ENCODE measurements at places on chromosomes 1 and 21. TPM values are rescaled to one million over a fixed set of nuclear protein-coding genes. Genes with fewer than 3 reads are reported as not detected.

- no peak for DNase-seq
Measured at GRCh38 chr1:118698911-118699310, 289.2 kb downstream of the TBX15 start.

GRCh38 chr1:67556297-67556900 lies 126.2 kb upstream of the SERBP1 start:
- DNase-seq = no peak

- no peak for DNase-seq
Measured at GRCh38 chr1:196466654-196467053, 141.6 kb downstream of the KCNT2 start.

DNA sequence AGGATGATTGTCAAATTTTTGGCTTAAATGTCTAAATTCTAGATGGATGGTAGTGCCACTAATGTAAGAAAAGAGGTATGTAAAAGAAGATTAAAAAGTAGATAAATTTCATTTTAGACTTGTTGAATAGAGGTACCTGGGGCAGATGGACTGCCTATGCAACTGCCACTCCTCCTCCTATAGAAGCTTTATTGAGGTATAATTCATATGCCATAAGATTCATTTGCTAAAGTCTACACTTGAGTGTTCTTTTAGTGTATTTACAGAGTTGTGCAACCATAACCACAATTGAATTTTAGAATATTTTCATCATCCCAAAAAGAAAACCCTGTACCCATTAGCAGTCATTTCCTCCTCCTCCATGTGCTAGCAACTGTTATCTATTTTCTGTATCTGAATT lies 70.6 kb downstream of the FNBP1L start:
- DNase-seq = no peak

The HMCN1 gene
- 45.5 TPM for polyA plus RNA-seq

The SERINC2 gene
- 55.6 TPM for polyA plus RNA-seq

The TAS1R1 gene
- 0.13 TPM for polyA plus RNA-seq

- no peak for DNase-seq
Measured at GRCh38 chr1:245867738-245868137, 639.3 kb downstream of the SMYD3 start.

The CD101 gene
- polyA plus RNA-seq = 1.8 TPM

DNA sequence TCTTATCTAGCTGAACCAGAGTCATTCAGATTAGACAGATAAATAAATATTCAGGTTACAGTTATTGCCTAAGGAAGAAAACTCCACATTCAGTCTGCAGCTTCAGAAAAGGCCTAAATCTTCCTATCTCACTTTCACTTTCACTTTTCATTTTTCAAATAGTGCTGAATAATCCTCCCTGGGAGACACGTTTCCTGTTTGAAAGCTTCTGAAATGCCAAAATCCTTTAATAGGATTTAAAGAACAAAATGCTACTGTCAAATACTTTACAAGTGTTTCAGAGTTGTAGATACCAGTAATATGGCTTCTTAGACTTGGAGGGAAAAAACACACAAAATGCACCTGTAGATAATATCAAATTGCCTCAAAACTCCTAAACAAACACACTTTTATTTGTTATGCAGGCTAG lies 3.9 kb downstream of the PSMB2 start:
- no peak for DNase-seq

The PRCC gene
- polyA plus RNA-seq = 107 TPM

DNA sequence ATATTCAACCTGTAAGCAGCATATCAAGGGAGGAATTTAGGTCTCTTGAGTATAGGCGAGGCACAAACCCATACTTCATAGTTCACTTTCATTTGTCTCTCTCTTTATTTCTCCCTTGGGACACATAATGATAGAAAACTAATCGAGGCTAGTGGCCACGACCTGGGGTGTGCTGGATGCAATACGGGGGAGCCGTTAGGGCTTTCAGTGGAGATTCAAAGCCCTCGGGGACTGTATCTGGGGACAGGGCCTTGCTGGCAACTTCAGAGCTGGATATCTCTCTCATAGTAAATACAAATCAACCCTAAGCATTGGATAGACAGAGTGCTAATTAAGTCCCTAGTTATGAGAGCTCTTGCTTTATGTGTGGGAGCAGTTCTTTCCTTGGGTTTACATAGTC lies 36.9 kb upstream of the SLC22A15 start:
- no peak for DNase-seq

The DNASE2B gene
- not detected for polyA plus RNA-seq

- DNase-seq = no peak
Measured at GRCh38 chr21:36511484-36512220, 31.7 kb upstream of the CLDN14 start.

DNA sequence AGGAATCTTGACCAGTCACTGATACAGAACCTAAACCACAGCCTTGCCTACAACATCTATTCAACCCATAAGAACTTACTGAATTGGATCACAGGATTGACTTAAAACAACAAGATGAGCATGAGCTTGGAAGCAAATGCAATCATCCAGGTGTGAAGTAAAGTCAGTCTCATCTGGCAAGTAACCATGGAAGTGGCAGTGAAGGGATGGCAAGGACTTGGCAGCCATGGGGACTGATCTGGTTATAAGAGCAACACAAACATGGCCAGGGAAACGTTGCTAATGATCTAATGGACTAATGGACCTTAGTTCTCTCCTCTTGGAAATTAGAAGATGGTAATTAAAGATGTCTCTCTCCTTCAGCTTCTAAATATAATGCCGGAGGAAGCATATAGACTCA lies 133.1 kb downstream of the VAV3 start:
- DNase-seq = no peak

The CHIT1 gene
- 0.16 TPM for polyA plus RNA-seq

- DNase-seq = peak; percentile 1
Measured at GRCh38 chr1:53214376-53214940, 6.0 kb downstream of the CZIB start.

GRCh38 chr1:244952940-244953339 lies 88.6 kb upstream of the HNRNPU start:
- DNase-seq = no peak

- DNase-seq = no peak
Measured at GRCh38 chr1:171335964-171336363, 22.0 kb downstream of the FMO4 start.

The CD84 gene
- 1.2 TPM for polyA plus RNA-seq

- no peak for DNase-seq
Measured at GRCh38 chr1:151347523-151348246, 633 bp upstream of the RFX5 start.

- DNase-seq = no peak
Measured at GRCh38 chr1:204076891-204077290, 4.0 kb downstream of the SOX13 start.

- no peak for DNase-seq
Measured at GRCh38 chr1:229984310-229984991, 82.6 kb upstream of the GALNT2 start.

The MIXL1 gene
- 0.28 TPM for polyA plus RNA-seq

DNA sequence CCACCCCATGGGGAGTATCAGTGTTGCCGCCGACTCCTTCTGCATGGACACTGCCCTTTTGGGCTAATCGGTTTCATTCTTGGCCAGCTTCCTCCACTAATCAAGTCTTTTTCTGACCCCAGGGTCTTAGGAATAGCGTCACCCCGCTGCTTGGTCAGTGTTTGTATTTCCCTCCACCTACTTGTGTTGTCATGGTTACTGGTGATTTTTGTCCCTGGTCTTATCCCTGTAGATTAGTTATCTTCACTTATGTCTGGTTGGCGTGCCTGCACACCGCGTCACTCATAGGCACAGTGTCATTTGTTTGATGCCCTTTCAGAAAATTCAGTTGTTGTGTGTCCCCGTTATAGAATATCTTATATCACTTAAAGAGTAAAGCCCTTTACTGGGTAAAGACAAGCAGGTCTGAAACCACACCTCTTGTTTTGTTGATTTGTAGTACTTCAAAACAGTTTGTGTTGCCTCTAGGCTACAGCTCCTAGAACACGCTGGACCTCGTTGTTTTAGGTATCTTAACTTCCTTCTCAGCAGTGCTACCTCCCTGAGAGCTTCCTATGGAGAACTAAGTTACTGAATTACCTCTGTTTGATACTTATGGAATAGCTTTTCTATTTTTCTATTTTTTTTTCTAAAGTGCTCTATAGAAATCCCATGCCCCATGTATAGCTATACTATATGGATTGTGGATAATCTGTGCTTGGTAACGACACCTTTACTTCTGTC lies 868 bp downstream of the PPP1R12B start:
- no peak for DNase-seq

The LRRC52 gene
- not detected for polyA plus RNA-seq

DNA sequence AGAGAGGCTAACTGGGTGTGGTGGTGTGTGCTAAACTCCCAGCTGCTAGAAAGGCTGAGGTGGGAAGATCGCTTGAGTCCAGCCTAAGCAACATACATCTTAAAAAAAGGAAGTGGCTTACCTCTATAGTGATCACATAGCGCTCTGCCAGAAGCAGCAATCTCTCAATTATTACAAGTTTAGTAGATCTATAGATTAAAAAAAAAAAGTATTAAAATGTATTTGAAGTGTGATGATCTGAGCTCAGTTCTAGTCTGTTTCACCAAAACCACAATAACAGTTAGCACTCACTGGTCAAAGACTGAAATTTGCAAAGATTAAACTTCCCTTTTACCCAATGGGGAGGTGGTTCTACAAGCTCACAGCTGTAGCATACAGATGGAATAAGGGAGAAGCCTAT lies 76.3 kb downstream of the USP24 start:
- DNase-seq = no peak

- DNase-seq = no peak
Measured at GRCh38 chr1:97378596-97378995, 542.2 kb downstream of the DPYD start.

GRCh38 chr1:179425186-179425585 lies 59.4 kb downstream of the AXDND1 start:
- DNase-seq = no peak

The MSH4 gene
- polyA plus RNA-seq = 0.53 TPM

The C1orf226 gene
- polyA plus RNA-seq = 21.3 TPM

- DNase-seq = no peak
Measured at GRCh38 chr1:220843481-220844011, 35.7 kb upstream of the HLX start.

The CHRM3 gene
- 8.5 TPM for polyA plus RNA-seq

DNA sequence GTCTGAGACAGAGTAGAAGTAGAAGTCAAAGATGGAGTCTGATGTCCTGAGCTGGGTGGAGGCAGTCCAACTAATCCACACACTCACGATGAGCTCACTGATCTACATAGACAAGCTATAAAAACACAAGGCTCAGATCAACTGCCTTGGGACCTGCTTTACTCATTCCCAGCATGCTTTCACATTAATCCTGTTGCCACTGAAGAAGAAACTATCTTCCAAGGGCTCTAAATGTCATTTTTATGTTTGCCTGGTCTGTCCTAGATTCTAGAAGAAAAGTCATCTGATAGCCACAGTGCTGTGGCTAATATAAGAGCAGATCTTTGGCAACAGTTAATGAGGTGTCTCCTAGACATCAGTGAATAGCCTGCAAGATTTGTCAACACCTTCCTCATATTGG lies 522.7 kb downstream of the NUF2 start:
- DNase-seq = no peak

GRCh38 chr1:241600496-241600901 lies 39.7 kb downstream of the CHML start:
- DNase-seq = no peak

The ZMYND12 gene
- 5.6 TPM for polyA plus RNA-seq

Data from right renal pelvis (tissue), 4 donors.